Stomach (tissue), 19 donors: ENCODE measurements at places on chromosomes 3 and 15. TPM values are rescaled to one million over a fixed set of nuclear protein-coding genes. Genes with fewer than 3 reads are reported as not detected.

The TMIE gene
- not detected for total RNA-seq

DNA sequence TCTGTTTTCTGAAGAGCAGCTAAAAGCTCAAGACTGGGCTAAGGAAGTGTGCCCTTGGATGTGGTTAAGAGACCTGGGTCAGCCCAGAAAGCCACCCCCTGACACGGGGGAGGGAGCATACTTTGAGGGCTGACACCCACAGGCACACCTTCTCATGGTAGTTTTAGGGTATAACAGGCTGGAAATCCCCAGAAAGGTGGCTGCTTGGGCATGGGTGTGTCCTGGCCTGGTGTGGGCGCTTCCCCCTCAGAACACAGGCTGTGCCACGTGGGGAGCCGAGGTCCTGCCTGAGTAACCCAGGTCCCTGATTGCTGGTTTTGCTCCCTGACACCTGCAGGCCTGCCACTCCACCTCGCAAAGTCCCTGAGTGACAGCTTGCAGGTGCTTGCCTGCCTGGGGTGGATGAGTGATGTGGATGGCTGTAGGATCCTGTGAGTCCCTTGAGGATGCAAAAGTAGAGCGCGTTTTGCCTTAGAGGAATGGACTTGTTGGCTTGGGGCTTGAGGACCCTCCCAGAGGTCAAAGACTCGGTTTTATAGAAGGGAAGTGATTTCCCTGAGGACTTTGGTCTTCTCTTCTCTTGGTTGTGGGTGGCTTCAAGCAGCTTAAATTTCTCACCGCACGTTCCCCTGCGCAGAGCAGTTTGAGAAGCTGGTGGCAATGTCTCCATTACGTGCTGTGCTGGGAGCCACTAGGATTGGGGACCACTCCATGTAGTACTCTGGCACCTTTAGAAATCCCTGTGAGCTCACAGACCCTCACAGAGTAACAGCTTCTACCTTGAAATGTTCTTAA lies 94.4 kb downstream of the DNASE1L3 start:
- H3K36me3 ChIP-seq, result peaks cover 68% of the 10 kb centered on the region
- peak overlapping the region; percentile 87 for H3K27ac ChIP-seq
- DNase-seq, result peak; percentile 58
- H3K4me3 ChIP-seq, result no peak overlapping the region

- peaks cover 38% of the 10 kb centered on the region for H3K4me1 ChIP-seq
- H3K36me3 ChIP-seq, result no peaks in the 10 kb centered on the region
- peak within 1 kb of the TSS; percentile 95 for H3K4me3 ChIP-seq
- peak within 1 kb of the TSS; percentile 92 for H3K27ac ChIP-seq
Measured at GRCh38 chr3:50617096-50617791, at the start of gene MAPKAPK3. Gene MAPKAPK3 (plus strand): TSS chr3:50617151. CDS start chr3:50617566, 415 bp downstream.

DNA sequence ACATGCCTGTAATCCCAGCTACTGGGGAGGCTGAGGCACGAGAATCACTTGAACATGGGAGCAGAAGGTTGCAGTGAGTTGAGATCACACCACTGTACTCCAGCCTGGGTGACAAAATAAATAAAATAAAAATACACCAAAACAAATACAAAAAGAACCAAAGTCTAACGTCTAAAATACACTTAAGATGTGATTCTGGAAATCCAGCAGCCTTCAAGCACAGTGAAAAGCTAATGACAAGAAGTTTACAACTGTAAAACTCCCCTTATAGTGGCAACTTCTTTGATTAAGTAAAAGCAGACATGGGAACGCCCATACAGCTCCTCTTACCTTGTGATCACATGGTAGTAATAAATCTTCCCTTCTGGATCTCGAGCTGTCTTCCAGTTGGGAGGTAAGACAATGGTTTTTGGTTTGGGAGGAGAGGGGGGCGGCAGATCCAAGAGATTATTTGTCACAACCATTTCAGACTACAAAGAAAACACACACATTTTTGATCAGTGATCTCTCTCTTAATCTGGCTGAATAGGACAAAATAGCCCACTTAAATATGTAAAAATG lies 62.8 kb downstream of the NBEAL2 start:
- DNase-seq, result no peak
- no peak overlapping the region for H3K4me3 ChIP-seq
- no peak overlapping the region for H3K27ac ChIP-seq

- H3K36me3 ChIP-seq, result peaks cover 26% of the 10 kb centered on the region
- peak overlapping the region; percentile 61 for H3K27ac ChIP-seq
- H3K27me3 ChIP-seq, result no peaks in the 10 kb centered on the region
Measured at GRCh38 chr15:96338074-96338765, 7.7 kb downstream of the NR2F2 start.

- H3K27me3 ChIP-seq, result no peaks in the 10 kb centered on the region
- peak overlapping the region; percentile 97 for H3K27ac ChIP-seq
- H3K36me3 ChIP-seq, result peaks cover 18% of the 10 kb centered on the region
Measured at GRCh38 chr3:112560721-112561483, 860 bp downstream of the ATG3 start.

- no peaks in the 10 kb centered on the region for H3K36me3 ChIP-seq
- no peak for DNase-seq
- H3K4me1 ChIP-seq, result no peaks in the 10 kb centered on the region
Measured at GRCh38 chr3:139447486-139447885, 28.8 kb downstream of the RBP2 start.

The IL12A gene
- total RNA-seq, result not detected

The FOXP1 gene
- 159 TPM for total RNA-seq

The TMEM39A gene
- total RNA-seq, result 48.4 TPM

DNA sequence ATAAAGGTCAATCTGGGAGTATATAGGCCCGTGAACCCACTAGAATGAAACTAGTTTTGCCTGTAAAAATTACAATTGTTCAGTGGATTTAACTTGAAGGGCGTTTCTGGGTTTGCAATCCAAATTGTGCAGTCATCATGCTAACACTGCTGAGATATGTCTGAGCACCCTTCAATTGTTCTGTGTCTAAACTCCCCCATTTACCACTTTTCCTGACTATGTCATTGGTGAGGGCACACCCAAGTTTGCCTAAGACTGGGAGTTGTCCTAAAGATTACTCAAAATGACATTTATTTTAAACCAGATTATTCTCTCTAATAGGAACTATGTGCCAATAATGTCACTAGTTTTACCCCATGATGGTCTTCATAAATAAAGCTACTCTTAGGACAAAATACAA lies 54.6 kb downstream of the EMC4 start:
- H3K4me1 ChIP-seq, result no peaks in the 10 kb centered on the region
- H3K4me3 ChIP-seq, result no peak overlapping the region
- no peaks in the 10 kb centered on the region for H3K27me3 ChIP-seq

GRCh38 chr3:128006061-128007032 lies 45.9 kb upstream of the SEC61A1 start:
- H3K4me1 ChIP-seq, result no peaks in the 10 kb centered on the region
- no peaks in the 10 kb centered on the region for H3K36me3 ChIP-seq
- no peak for DNase-seq
- H3K4me3 ChIP-seq, result no peak overlapping the region
- no peak overlapping the region for H3K27ac ChIP-seq

The CDCP1 gene
- 6.2 TPM for total RNA-seq

GRCh38 chr15:77148191-77148590 lies 77.3 kb upstream of the TSPAN3 start:
- H3K27ac ChIP-seq, result no peak overlapping the region
- no peak overlapping the region for H3K4me3 ChIP-seq
